ENCODE measurements at places on chromosomes 16 and 17.

- DNase-seq: no peak
Observed at GRCh38 chr16:70749006-70749678, 51.8 kb downstream of the VAC14 start.

DNA sequence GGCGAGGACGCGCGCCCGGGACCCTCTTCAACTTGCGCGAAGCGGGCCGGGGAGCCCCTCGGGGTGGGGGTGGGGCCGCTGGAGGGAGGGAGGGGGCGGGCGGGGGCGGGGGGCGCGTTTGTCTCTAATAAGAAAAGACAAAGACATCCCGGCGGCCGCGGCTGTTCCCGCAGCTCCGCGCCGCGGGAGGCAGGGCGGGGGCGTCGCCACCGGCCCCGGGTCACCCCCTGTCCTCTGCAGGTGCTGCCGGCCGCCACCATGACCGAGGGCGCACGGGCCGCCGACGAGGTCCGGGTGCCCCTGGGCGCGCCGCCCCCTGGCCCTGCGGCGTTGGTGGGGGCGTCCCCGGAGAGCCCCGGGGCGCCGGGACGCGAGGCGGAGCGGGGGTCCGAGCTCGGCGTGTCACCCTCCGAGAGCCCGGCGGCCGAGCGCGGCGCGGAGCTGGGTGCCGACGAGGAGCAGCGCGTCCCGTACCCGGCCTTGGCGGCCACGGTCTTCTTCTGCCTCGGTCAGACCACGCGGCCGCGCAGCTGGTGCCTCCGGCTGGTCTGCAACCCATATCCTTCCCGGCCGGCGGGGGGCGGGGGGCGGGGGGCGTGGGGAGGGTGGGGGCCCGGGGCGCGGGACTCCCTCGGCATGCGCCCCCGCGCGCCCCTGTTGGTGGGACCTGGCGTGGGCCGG, 714 bp downstream of the CACNA1H start:
- no peak for DNase-seq

GRCh38 chr16:64012166-64012565, 1109.7 kb downstream of the CDH11 start:
- no peak for DNase-seq

DNA sequence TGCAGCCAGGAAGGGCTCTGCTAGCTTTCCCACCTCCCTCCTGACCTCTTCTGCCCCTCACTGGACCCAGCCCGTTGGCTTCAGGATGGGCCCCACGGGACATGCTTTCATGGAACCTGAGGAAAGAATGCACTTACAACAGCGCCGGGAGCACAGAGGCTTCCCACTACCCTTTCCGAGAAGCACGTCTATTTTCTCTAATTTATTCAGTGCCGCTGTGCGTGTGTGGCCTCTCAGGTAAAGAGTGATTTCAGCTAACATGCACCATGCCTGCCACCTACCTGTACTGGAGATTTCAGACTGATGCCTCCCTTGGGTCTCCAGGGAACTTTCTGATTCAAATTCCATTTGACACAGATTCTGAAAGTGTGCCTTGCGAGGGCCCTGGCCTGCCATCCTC, 140.1 kb downstream of the CYLD start:
- DNase-seq: no peak

DNA sequence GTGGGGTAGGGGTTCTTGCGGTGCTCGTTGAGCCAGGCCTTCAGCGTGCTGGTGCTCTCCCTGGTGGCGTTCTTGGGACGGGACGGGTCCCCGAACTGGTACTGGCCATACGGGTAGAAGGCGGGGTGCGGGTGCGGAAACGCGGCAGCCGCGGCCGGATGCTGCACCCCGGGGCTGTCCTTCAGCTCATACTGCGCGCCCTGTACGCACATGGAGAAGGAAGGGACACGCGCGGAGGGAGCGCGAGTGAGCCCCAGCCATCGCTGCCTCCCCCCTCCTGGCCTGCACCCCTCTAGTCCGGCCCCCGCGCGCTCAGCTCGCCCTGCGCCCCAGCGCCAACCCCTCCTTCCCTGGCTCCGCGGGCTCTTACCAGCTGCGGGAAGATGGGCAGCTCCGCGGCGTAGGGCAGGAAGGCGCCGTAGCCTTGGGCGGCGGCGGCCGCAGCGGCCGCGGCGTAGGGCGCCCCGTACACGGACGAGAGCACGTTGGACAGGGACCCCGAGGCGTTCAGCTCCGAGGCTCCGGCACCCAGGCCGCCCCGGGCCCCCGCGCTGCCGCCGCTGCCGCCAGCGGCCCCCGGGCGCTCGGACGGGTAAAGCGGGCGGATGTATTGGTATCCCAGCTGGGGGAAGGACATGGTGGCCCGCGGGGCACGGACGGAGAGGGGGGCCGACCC, 1.0 kb downstream of the IRX3 start:
- no peak for DNase-seq

DNA sequence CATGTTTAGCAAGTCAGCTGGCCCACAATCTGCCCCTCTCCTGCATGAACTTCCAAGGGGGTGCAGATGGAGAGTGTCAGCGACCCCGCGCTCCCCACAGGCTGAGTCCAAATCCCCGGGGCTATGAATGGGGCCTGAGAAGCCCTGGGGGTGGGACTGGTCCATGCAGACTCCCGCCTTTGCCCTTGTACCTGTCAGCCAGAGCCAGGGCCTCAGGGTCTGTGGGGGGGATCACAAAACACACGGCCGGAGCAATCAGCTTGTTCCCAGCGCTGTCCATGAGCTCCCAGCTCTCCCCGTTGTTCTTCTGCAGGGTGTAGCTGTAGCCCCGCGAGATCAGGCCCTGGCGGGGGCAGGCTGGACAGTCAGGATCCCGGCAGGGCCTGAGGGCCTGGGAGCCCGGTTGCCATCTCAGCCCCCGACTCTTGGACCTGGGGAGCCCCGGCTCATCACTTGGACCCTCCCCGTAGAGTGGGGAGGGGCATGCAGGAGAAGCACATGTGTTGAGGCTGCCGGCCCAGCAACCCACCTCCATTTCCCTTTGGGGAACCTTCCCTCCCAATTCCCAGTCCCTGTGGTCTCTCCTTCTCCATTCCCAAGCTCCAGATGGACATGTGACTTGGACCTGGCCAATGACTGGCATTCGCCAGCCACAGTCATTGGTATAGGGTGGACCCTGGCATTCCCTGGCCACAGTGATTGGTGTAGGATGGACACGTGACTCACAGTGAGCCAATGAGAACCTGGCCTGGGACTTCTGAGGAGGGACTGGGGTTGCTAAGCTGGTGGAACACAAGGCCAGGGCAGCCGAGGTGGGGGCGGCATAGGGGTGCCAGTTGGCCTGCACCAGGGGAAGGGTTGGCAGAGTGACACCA, 42.4 kb downstream of the PPL start:
- no peak for DNase-seq

GRCh38 chr17:33113276-33113990, 121.8 kb downstream of the SPACA3 start:
- DNase-seq: no peak

DNA sequence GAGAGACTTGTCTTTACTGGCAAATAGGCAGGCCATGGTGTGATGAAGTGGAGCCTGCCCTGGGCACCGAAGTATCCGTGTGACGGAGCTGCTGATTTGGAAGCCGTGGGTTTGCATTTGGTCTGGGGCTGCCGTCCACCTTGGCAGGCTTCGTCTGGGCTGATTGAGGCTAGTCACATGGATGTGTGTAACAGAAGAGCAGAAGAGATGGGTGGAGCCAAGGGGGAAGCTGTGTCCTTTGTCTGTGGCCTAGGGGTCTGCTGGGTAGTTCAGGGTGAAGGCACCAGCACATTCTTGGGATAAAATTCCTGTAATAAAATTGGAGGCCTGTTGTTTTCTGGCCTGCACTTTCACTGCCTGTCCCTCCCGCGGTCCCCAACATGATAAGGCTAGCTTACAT, 106.1 kb downstream of the AATF start:
- no peak for DNase-seq

DNA sequence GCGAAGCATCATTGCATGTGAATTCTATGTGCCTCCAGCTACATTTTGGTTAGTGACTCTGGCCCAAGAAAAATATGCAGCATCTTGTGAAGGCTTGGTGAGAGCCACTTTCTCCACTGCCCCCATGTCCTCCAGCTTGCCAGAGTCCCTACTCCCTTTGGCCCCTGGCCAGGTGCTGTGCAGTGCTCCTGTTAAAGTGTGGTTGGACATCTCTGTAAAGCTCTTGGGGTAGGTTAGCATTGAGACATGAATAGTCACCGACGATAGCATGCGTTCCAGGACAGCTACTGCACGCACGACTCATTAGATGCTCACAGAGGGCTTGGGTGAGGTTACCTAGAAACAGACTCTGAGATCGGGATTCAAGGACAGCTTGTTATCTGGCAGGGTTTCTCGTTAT, 48.6 kb downstream of the FOXL1 start:
- DNase-seq: no peak

- DNase-seq: no peak
Observed at GRCh38 chr17:81667754-81668153, 1.2 kb downstream of the CCDC137 start.

DNA sequence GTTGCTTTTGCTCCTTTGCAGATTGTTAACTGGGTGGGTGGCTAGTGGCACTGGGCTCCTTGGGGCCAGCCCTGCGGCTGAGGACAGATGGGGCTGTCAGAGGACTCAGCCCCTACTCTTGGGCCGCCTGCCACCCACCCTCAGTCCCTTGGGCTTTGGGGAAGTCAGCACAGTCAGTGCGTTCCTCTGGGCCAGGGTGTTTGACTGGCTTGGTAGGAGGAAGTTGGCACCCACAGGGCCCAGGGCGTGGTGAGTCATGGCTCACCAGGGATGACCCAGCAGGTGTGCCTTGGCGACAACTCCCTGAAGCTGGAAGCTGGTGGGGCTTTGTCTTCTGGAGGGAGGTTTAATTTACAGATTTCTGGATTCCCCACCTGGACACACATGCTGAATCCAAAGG, 32.4 kb downstream of the HAPSTR1 start:
- DNase-seq: no peak

DNA sequence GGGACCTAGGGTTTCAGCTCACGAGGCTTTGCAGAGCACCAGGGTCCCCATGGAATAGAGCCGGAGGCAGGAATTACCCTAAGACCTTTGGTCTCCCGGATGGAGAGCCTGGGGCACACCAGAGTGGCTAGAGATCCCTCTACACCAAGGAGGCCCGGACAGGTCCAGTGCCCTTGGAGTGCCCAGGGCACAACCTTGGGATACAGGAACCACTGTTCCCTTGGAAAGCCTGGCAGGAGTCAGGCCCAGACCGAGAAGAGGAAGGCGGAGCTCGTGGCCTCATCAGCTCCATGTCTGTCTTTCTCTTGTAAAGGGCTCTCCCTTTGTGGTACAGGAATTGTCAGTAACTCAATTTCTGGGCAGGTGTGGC, 3.8 kb upstream of the DBNDD1 start:
- DNase-seq: no peak

- peak; percentile 51 for DNase-seq
Observed at GRCh38 chr17:44345454-44346026, 438 bp downstream of the GRN start.
